ENCODE measurements at places on chromosomes 5 and 9. TPM values are rescaled to one million over a fixed set of nuclear protein-coding genes. Genes with fewer than 3 reads are reported as not detected.
A peak's percentile ranks its signal among the peaks of the same experiment; 100 is the strongest.

Gene PCDHGA11
- total RNA-seq: 1.3 TPM

DNA sequence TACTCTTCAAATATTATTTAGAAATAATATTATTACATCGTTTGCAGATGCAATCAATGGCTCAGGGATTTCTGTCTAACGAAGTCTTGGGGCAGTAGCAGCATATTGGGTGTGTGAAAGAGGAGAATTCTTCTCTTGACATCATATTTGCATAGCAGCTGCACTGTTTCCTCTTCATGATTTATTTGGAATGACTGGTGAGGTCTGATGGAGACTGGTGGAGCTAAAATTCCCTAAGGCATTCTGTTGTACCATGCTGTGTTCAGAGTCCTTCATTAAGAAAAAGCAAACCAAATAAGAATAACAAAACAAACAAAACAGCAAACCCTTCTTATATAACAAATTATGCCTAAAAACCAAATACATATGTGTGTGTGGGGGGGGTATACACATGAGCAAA is 177.6 kb downstream of the DIRAS2 start:
- DNase-seq: no peak

DNA sequence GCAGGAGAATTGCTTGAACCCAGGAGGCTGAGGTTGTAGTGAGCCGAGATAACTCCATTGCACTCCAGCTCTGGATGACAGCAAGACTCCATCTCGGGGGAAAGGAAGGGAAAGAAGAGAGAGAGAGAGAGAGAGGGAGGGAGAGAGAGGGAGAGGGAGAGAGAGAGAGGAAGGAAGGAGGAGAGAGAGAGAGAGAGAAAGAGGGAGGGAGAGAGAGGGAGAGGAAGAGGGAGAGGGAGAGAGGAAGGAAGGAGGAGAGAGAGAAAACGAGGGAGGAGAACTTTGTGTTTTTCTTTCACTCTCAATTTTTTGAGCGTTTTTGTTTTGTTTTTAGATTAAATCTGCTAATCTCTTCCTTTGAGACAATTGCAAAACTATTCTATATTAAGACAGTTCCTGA is 46.9 kb downstream of the SPEF2 start:
- DNase-seq: no peak

DNA sequence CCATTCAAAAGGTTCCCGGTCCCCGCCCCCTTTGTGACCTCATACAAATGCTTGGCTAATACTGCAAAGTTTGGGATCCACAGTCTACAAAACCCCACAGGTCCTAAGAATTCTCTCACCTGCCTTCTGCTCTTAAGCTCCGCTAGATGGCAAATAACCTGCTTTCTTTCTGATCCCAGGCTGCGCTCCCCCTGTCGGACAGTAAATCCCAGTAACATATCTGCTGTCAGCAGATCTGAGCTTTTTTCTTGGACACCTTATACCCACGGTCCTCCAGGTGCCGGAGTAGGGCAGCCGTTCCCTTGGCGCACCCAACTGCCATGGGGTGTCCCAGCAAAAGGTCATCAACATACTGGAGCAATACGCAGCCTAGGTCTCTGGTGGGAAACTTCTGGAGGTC is 39.0 kb upstream of the PPP1R26 start:
- no peak for DNase-seq

- DNase-seq: no peak
Measured at GRCh38 chr5:80503641-80504040, 15.7 kb downstream of the FAM151B start.

DNA sequence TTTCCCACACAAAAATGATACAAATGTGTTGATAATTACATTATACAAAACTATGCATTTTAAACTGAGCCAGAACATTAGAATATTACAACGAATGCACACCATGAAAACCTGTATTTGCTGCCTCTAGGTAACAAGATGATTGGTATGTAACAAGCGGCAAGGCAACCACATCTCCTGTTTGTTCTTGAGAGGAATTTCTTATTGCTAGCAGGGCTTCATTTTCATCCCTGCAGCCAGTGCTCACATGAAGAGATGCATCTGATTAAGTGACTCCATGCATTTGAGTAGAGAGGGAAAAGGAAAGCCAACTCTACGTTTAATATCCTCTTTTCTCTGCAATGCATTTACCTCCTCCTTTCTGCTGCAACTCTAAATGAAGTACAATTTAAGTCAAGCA is 36.6 kb downstream of the FRMD3 start:
- no peak for DNase-seq

- no peak for DNase-seq
Measured at GRCh38 chr5:140342287-140342686, 4.1 kb downstream of the HBEGF start.

Gene LTC4S
- total RNA-seq: not detected

Gene CD274
- total RNA-seq: 0.49 TPM

Gene SCGB3A1
- not detected for total RNA-seq

DNA sequence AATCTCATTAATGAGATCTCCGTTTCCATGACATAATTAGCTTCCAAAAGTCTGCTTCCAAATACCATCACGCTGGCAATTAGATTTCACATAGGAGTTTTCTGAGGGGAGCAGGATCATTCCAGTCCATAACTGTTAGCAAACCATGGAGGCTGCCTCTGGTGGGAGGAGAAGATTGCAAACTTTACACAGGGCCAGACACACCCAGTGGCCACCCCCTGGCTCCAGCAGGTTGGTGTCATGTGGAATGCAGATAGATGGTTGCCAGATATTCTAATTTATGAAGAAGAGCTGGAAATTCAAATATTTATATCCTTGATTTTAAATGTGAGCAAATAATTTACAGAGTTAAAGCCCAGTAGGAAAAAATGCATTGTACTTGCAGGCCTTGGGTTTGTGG is 164.2 kb downstream of the ICE1 start:
- no peak for DNase-seq

GRCh38 chr5:17212996-17213395 is 4.4 kb upstream of the BASP1 start:
- DNase-seq: no peak

GRCh38 chr9:79360387-79361347 is 211.1 kb upstream of the TLE4 start:
- DNase-seq: no peak

DNA sequence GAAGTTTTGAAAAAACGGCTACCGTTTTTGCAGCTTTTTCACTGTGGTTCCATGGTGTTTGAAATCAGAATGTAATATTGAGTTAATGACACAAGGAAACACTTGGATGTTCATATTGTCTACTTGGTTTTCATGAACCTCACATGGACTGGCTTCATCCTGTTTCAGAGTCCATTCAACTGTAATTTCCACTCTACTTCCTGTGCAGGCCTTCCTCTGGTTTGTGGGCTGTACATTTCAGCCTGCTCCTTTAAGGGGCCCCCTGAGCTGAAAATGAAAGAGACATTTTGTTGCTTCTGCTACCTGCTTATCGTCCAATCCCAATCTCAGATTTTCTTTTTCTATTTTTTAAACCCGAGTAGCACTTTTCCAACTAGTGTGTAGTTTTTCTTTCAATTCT is 41.8 kb upstream of the CDKN2B start:
- DNase-seq: no peak

Gene PCDHGB7
- total RNA-seq: 0.91 TPM

DNA sequence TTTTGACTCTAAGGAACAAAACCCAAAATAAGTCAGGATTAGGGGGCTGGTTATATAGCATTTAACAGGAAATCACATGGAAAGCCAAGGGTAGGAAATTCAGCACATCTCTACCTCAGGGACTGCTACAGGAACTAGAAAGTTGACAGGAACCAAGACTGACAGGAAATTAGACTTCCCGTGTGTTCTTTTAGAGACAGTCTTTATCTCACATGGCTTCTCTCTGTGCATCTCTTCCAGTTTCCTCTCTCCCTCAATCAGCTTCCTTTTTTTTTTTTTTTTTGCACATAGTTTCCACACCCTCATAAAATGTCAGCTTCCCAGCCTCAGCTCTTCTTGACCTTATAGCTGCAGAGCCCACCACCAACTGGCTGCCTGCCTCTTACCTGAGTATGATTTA is 4.8 kb downstream of the RECK start:
- no peak for DNase-seq

Gene LCP2
- total RNA-seq: not detected

DNA sequence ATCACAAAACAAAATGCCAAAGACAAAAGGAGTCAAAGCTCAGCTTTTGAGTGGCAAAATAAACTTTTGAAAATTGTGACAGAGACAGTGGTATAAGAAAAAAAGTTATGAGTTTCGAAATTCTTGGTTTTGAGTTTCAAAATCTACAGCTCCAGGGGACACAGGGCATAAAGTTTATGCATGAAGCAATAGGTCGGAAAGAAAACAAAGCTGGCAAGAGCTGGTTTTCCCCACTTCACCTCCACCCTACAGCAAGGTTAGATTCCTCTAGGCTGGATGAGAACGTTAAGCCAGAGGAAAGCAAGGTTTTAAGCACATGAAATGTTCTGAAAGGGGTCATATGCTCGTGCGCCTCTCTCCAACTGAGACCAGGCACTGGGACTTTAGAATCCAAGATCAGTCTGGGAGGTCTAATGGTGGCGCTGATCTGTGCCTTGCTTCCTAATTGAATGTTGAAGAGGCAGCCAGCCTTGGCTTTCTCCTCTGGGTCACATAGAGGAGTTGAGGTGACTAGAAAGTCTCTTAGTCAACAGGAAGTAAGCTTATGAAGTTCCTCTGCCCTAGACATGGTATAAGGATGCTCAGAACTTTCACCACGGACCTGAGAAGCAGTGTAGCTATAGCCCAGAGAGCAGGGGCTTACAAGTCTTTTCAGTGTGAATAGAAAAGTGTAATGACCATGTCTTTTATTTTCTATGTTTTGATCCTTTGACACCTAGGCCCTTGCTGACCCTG is 167.7 kb upstream of the DMAC1 start:
- DNase-seq: no peak

- DNase-seq: no peak
Measured at GRCh38 chr9:132181796-132182313, 20.0 kb downstream of the NTNG2 start.

GRCh38 chr5:55936100-55936693 is 58.6 kb downstream of the IL6ST start:
- DNase-seq: peak; percentile 84

Gene FOXD4L4
- 0.59 TPM for total RNA-seq

DNA sequence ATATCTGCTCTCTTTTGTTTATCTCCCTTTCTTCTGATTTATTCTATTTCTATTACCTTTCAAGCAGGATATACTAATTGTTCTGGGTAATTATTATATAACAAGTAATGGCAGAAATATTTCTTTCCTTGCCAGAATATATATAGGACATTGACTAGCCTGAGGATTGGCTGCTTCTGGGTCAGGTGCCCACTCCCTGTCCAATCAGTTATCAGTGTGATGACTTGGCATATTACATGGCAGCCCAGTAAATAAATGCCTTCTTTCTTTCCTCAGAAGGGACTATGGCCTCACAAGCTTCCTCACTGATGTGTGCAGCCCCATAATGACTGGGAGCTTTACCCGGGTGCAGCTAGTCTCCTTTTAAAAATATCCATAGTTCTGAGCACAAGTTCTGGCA is 301.1 kb downstream of the EFNA5 start:
- DNase-seq: no peak

DNA sequence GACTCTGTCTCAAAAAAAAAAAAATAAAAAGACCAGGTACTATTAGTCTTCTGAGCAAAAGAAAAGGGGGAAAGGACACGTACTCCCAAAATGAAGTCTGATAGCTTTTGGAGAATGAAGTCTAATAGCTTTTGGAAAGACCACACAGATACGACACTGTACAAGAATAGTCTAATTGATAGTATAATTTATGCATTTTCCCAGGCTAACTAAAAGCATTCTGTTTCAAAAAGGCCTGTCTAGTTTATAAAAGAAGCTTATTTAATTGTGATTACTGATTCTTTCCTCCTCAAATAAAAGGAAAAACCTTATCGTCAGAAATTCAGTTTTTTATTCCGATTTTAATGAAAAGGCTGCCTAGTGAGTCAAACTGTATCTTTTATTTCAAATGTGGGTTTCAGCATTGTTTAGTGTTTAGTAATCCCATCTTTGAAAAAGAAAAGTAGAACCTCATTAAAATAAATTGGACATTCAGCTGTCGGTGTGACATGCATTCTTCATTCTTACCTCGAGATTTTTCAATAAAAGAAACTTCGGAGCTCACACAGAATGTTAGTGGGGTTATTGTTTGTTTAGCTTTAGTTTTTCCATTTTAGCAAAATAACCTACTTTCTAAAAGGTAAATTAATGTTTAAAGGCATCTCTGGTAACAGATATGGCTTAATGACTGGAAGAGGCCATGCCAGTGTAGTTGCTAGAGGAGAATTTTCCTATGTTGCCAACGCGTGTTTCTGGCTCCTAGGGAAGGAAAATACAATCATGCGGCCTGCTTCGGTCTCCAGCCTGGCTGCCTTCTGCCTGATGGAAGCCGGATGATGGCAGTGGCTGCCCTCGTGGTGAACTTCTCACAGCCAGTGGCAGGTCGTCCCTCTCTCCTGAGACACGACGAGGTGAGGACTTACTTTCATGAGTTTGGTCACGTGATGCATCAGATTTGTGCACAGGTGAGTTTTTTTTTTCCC is 70.0 kb downstream of the NLN start:
- no peak for DNase-seq

DNA sequence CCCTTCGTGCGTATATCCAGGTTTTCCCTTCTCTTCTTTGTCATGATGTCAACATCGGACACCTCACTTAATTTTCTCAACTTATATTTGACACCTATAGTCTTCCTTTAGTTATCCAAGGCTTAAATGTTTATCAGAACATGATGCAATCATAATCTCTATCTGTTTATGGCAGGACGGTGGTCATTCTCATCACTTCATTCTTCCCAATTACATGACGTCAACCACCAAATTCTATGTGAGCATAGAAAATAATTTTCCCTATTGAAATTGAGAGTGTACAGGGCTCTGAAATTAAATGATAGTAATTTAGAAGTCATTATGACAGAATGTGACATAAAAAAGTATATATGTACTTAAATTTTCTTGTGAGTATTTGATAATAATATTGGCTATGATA is 345.4 kb downstream of the CDH9 start:
- no peak for DNase-seq

DNA sequence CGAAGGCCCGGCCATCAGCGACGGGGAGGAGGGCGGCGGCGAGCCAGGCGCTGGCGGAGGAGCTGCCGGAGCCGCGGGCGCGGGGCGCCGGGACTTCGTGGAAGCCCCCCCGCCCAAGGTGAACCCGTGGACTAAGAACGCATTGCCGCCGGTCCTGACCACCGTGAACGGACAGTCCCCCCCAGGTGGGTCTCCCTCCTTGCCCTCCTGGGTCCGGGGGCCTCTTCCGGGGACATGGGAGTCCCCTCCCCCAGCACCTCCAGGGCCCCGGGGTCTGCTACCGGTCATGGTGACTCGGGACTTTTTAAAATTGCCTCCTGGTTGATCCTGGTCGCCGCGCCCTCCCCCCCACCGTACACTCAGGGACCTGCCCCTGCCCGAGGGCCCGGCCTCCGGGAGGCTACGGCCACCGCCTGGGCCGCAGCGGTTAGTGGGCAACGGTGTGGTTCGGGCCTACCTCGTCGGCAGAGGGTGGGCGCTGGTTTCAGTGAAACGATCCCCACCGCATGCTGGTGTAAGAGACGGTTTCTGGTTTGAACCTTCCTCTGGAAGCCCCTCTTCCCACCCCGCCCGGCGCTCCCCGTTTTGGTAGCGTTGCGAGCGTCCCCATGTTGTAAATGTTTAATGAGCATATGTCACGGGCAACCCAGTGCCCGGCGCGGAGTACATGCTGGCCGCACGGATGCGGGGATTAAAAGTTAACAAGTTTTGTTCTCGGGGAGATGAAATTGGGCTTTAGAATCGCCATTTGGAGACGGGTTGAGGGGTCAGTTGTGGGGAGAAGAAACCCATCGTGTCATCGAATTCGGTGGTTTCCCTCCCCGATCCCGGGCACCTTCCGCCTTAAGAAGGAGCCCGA is 1.1 kb downstream of the LARP1 start:
- peak; percentile 47 for DNase-seq

Gene ROPN1L
- not detected for total RNA-seq

All from SJCRH30 (cell line).